Amygdala (tissue), 56 donors: ENCODE measurements at places on chromosomes 16 and 17.

DNA sequence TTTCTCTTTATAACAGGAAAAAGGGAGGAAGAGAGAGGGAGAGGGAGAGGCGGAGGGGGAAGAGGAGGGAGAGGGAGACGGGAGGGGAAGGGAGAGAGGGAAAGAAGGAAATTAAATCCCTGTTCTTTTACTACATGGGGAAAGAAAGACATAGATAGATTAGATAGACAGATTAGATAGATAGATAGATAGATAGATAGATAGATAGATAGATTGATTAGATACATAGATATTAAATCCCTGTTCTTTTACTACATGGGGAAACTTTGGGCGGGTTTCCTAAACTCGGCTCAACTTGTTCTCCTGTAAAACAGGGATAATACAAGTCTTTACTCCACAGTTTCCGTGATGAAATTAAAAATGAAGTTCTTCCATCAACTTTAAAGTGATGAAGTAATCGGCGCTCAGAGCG lies 661 bp downstream of the RFWD3 start:
- DNase-seq, result no peak

DNA sequence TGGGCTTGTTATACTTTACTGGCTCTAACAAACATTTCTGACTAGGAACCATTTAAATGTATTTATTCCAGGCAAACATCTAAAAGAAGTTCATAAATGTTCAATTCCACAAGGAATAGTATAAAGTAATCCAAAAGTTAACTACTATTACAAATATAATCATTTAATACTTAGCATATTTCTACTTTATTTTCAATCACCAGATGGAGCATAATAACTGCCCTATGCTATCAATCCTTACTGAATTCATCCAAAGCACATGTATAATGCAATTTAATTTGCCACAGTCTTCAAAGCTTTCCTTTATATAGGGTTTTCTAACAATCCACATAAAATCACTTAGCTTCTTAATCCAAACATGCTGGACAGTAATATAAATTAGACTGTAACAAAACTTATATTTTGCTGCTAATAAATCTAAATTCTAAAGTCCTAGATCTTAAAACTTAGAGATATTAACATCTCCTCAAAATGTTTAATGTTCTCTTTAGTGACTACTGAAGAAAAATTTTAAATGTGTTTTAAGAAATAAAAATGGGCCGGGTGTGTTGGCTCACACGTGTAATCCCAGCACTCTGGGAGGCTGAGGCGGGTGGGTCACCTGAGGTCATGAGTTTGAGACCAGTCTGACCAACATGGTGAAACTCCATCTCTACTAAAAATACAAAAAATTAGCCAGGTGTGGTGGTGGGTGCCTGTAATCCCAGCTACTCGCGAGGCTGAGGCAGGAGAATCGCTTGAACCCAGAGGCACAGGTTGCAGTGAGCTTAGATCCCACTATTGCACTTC lies 5.9 kb downstream of the MEIOB start:
- no peak for DNase-seq

GRCh38 chr17:56832446-56832845 lies 1.3 kb downstream of the C17orf67 start:
- DNase-seq, result no peak

DNA sequence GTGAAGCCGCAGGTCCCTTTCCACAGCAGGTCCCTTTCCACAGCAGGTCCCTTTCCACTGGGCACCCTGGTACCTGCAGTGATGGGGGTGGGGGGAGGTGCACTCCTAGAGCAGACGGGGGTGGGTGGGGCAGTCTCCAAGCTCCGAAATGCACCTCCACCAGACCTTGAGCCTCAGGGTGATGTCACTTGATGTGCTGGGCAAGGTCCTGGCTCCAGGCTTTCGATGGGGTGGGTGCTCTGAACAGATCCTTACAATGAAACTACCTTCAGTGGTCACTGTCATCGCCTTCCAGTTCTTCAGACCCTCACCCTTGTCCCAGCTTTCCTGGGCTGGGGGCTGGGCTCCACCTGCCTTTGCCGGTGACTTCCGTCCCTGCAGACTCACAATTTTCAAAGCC lies 1.5 kb upstream of the METRNL start:
- DNase-seq, result no peak

DNA sequence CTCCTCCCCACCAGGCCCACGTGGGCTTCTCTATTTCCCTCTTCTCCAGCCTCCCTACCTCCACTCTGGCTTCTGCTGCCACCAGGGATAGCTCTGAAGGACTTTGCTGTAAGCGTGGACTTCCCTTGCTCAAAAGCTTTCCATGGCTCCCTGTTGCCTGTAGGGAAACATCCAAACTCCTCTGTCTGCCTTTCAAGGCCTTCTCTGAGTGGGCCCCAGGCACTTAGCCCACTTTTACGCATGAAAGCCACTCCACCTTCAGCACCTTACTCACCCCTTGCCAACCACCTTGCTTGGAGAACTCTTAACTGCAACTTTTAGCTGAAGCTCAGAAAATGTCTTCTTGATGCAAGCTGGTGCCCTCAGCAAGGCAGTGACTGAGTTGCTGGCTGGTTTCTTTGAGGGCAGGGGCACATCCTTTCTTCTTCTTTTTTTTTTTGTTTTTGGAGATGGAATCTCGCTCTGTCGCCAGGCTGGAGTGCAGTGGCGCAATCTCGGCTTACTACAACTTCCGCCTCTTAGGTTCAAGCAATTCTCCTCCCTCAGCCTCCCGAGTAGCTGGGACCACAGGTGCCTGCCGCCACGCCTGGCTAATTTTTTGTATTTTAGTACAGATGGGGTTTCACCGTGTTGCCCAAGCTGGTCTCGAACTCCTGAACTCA lies 52.0 kb upstream of the DLX4 start:
- DNase-seq, result no peak

DNA sequence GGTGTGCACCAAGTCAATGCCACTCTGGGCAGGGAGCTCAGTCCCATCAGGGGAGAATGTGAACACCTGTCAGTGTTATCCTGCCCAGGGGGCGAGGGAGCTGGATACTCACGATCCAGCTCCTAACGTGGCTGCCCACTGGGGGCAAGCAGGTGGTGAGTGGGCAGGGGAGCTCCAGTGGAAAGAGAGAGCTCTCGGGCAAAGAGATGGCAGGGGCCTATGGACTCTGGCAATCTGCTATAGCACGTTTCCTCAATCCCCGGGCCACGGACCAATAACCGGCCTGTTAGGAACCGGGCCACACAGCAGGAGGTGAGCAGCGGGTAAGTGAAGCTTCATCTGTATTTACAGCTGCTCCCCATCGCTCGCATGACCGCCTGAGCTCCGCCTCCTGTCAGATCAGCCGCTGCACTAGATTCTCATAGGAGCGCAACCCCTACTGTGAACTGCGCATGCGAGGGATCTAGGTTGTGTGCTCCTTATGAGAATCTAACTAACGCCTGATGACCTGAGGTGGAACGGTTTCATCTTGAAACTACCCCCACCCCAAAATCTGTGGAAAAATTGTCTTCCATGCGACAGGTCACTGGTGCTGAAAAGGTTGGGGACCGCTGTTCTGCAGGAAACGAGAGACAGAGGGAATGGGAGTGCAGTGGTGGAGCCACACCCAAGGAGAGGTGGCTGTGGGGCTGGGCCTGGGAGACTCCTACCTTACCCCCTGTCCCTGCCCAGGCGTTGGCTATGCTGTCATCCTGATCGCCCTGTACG lies 15.6 kb downstream of the SLC6A2 start:
- DNase-seq, result no peak

GRCh38 chr17:77285594-77286390 lies 145.0 kb downstream of the SEC14L1 start:
- DNase-seq, result no peak

GRCh38 chr17:61966191-61966590 lies 38.4 kb upstream of the INTS2 start:
- DNase-seq, result no peak

- DNase-seq, result no peak
Observed at GRCh38 chr17:73022694-73023093, 69.8 kb downstream of the SLC39A11 start.

GRCh38 chr16:11060364-11060763 lies 116.0 kb downstream of the CLEC16A start:
- DNase-seq, result no peak

GRCh38 chr16:9125658-9126505 lies 34.4 kb downstream of the HAPSTR1 start:
- no peak for DNase-seq

DNA sequence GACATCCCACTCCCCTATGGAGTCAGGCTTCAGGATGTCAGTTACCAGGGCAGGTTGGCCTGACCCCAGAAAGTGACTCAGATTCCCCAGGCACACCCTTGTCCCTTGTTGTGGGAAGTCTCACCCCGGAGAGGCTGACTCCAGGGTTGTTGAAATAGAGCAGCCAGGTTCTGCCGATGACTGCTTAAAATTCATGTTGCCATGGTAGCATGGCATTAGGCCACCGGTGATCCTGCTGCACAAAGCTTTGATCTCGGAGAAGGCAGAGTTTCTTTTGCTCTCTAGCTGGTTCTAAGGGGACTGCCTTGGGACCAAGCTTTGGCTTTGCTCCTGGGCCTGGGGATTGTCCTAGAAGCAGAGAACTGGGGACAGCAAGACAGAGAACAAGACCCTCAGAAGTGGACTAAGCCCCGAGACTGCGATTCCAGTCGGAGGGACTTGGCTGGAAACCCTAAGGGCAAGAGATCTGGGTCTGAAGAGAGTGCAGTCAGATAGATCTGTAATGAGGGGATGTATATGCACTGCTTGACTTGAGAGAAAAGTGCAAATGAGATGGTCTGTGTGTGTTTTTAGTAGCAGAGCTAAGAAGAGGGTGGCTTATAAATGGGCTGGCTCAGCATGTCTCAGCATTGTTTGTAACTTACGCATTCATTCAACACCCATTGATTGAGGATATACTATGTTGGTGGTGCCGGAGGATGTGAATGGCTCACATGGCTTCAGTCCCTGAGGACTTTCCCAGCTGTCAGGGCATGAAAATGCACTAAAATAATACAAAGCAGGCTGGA lies 106.9 kb downstream of the RGS9 start:
- peak; percentile 8 for DNase-seq

DNA sequence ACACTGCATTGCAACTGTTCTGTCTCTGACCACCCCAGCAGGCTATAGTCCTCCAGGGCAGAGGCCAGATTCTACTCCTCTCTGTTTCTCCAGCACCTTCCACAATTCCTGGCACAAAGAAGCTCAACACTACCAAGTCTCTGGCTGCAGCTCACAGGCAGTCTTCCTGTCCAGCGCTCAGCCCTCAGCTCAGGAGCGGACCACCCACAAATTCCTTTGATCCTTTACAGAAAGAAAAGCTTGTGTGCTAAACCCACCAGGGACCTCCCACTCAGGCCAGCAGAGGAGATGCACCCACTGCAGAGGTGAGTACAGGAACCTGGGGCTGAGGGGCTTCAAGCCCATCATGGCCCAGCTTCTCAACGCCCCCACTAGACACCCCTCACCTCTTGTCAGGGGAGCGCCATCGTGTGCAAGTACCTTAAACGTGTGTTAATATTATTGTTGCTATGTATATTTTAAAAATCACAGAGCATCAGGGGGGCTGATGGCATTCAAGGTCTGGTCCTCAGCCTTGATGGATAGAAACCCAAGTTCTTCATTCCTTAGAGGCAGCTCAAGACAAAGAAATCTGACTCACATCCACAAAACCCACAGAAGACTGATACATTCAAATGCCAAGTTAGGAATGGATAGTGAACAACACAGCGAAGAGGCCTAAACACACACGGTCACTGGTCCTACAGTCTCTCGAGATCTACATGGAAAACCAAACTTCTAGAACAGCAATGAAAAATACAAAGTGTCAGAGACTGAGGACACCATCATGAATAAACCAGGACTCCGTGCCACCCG lies 8.4 kb downstream of the HSDL1 start:
- no peak for DNase-seq

DNA sequence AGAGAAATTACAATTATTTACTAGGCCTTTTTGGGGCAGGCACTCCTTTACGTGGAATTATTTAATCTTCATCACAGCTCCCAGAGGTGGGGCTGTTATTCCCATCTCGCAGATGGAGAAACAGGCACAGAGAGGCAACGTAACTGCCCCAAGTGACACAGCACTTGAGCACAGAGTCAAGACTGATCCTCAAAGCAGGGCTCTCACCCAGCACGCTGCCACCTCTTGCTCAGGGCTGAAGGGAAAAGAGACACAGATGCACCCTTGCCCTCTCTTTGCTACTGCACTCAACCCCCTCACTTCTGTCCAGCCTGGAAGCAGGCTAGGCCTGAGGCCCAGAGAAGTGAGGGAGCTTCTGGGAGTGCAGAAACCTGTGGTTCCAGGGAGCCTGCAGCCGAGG lies 4.4 kb downstream of the ADAM11 start:
- no peak for DNase-seq

- DNase-seq, result no peak
Observed at GRCh38 chr17:17186051-17186450, 20.1 kb downstream of the PLD6 start.

GRCh38 chr16:23999663-24000062 lies 163.9 kb downstream of the PRKCB start:
- DNase-seq, result no peak

DNA sequence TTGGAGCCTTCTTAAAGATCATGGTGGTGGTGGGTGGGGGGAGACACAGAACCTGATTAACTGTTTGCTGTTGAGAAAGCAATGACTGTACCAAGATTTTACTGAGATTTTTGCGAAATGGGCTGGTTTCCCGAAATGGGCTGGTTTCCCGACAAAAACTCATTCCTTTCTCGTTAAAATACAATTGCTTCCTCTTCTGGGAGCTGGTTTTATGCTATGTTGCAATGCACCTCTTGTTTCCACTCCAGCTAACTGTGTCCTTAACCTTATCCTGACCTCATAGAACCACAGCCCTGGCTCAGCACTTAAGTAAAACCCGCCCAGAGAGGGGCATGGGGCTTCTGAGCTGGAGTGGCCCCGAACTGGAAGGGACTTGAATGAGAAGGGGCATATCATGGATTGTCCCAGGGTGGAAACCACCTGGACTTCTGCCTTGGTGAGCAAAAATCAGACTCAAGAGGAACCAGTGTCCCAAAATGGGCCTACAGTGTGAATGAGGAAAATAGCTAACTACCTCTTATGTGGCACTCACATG lies 20.9 kb downstream of the FAM20A start:
- no peak for DNase-seq

DNA sequence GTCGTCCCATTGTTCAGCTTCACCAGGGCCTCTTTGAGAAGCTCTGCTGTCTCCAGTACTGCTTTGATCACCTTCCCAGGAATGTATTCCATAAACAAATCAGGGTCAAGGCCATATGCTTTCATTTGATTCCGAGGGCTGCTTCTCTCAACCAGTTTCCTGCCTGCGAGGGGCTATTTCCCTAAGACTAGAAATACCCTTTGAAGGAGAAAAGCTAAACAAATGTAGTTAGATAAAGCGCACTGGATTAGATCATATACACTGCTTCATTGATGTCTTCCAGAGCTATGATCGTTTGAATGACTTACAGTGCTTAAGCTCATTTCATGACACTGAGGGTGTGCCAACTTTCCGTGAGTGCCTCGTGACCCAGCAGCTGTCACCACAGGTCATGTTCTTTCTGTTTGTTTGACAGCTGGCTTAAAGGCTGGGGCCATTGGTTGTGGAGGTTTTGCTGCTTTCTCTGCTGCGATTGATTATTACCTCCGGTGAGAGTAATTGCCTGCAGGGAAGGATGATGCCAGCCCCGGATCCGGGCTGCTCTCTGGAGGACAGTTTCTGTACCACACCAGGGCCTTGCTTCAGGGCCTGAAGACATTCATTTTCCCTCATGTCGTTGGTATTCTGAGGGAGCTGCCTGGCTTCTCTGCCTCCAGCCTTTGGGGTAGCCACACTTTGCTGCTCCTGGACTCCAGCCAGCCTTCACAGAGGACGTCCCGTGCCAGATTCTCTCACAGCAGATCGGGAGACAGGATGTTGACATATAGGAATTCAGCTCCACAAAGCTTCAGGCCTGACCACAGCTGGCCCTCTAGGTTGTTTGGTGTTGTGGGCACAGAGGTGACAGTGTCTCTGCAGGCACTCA lies 3.9 kb downstream of the TIMM22 start:
- no peak for DNase-seq

GRCh38 chr17:45825792-45826191 lies 18.9 kb upstream of the SPPL2C start:
- DNase-seq, result no peak
